ENCODE measurements at places on chromosomes 5 and 9.
A peak's percentile ranks its signal among the peaks of the same experiment; 100 is the strongest.

- DNase-seq: no peak
These were observed 346.8 kb upstream of the NUDT12 start for GRCh38 chr5:103909391-103909790.

- no peak for DNase-seq
These were observed 138.2 kb upstream of the MINAR2 start for GRCh38 chr5:129609710-129610109.

DNA sequence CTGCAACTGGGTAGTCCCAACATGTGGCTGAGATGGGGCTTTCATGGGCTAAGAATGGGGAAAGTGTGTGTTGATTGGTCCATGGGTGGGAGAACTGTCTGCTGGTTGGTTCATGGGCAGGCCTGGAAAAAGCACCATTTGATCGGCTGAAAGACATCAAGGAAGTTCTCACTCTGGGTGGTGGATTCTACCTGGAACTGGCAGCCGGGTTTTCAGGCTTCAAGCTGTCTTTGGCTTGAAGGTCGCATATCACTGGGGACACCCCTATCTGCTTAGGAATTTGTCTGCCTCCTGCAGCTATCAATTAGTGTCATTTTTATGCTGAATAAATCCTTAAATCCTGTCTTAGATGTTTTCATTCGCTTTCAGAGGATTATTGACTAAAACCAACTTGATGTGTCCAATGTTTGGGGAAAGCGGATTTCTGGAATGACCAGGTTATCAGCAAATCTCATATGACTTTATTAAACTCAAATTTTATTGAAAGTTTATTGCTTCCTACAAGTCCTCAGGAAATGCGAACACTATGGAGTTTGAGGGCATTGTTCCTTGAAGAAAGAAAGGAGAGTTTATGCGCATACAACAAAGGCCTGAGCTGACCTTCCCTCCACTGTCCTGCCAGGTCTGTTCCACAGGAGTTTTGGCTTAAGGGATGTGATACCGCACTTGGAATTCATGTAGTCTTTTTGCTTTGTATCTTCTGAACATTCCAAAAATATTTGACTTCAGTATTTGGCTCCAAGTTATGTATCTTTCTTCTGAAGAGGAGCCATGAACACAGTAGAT lies 451.1 kb downstream of the TUSC1 start:
- DNase-seq: no peak

GRCh38 chr9:92506184-92506857 lies 24.0 kb upstream of the ASPN start:
- DNase-seq: no peak

DNA sequence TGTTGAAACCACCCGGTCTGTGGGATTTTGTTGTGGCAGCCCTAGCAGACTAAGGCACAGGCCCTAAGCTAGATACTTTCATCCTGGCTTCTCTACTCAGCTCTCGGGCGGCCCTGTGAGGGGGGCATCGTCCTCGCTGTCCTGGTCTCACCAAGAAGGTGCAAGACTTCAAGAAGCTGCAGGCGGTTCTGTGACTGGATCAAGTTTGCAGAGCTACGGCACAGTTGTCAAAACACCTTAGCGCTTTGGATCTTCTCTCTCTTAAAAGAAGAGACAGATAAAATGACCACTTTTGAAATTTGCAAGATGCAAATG lies 119.4 kb upstream of the PHYKPL start:
- DNase-seq: no peak

DNA sequence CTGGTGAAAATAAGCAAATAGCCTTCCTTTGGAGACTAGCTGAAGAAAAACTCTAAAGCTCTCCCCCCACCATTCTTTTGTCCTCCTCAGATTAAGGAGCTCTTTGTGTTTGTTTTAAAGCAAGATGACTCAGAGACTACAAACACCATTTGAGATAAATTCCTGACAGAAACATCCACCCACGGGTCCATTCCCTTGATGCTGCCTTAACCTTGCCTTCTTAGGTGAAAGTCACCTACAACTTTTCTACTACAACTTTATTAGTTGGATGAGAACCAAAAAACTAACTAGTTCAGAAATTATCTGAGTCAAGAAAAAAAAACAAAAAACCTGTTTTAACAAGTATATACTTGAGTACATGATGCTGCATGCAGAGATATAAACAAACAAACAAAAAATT lies 831.1 kb downstream of the NR2F1-AS1 start:
- DNase-seq: no peak

DNA sequence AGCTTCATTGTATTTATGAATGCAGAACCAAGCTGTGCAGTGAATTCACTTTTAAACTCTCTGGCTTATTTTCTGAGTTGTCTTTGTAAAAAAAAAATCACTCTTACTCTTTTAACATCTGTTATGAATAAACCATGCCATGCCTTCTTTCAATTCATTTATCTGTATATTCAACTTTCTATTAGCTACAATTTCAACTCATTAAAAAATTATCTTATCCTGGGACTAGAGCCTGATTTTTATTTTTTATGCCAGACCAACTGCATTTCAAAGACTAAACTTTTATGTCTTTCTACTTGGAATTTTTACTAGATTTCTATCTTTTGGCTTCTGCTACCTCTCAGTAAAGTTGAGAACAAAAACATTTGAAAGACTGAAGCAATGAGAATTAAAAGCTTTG lies 342.7 kb downstream of the DEPDC1B start:
- DNase-seq: no peak

GRCh38 chr5:171989276-171989675 lies 17.2 kb downstream of the FBXW11 start:
- no peak for DNase-seq

DNA sequence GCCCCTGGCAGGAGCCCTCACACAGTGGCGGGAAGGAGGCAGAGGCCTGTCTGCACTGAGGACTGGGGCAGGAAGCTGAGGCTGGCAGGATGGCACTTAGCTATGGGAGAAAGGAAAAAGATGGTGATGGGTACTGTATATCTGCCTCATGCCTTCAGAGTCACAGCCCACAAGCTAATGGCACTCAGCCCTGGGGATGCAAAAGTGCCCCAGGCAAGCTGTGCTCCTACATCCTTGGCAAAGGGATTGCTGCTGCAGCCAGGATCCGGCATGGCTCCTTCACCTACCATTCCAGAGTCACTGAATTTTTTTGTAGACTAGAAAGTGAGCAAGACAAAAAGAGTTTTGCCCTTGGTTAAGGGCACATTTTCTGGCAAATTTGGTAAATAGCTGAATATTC lies 8.7 kb downstream of the ACSL6 start:
- no peak for DNase-seq

DNA sequence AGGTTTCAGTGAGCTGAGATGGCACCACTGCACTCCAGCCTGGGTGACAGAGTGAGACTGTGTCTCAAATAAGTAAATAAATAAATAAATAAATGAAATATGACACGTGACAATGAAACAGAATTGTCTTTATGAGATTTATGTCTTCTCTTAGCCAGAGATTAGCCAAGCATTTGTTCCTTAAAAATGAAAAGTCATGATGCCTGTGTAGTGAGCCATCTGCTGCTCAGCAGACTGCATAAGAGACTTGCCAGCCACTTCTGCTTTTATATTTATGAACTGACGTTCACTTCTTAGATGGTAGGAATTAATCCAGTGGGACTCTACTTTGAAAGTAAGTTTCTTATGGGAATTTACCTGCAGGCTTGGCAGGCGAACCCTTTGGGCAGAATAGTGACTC lies 227.4 kb downstream of the NR3C1 start:
- no peak for DNase-seq

DNA sequence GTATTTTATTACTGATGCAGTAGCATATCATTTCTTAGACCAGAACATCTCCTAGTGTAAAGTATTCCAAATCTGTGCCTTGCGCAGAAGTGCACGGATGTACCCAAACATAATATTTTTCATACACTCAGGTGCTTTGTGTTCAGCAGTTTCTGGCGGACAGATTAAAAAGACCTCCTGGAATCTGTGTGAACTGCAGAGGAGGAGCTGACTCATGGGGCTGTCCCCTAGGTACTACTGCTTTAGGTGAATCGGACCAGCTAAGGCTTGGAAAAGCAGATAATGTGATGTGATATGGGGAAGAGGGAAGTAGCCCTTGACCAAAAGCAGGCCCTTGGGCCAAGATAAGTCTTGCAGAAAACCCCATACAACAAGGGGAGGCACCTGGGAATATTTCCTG lies 310.1 kb downstream of the PLK2 start:
- no peak for DNase-seq

DNA sequence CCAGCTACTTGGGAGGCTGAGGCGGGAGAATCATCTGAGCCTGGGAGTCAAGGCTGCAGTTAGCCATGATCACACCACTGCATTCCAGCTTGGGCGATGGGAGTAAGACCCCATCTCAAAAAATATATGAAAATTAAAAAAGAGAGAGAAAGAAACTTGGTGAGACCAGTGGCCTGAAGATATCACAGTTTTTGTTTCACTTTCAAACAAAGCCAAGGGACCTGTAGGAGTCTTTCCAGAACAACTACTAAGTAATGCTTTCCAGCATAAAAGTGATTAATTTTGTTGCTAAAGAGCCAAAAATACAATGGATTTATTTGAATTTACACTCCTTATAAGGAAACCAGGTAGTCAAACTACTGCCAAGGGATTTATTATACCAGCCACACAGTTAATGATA lies 23.5 kb downstream of the GKAP1 start:
- no peak for DNase-seq

- DNase-seq: peak; percentile 9
These were observed 2.0 kb downstream of the JMY start for GRCh38 chr5:79237740-79238560.

DNA sequence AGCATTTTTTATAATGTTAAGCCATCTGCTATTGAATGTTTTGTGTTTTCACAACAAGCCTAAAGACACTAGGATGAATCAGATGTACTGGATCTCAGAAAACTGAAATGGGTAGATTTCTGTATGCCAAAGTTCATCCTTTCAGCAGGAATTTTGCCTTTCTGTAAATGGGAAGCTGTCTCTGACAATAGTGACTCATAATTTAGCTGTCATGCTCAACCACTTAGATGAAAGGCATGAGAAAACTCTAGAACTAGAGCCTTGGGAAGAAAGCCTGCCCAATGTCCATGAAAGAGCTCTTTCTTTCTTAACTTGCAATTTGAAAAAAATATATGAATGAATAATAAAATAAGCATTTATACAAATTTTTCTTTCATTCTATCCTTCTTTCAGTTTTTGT lies 616.0 kb upstream of the EDIL3 start:
- no peak for DNase-seq

DNA sequence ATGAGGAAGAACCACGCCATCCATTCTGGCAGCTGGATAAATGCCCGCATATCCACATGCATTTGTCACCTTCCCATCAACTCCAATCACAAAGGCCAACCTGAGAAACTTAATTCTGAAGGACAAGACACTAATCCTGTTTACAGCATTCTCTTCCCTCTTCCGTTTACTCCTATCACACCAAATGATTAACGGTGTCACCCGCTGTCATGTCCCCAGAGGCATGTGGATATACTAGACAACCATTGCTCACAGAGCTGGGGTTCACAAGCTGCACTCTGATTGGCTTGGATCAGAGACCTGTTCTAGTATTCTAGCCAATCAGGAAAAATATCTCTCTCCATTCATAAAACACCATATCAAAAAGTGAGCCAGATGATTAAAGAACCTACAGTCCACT lies 3.6 kb downstream of the MACROH2A1 start:
- DNase-seq: no peak

- no peak for DNase-seq
These were observed 52.8 kb downstream of the AMBP start for GRCh38 chr9:114025196-114025753.

DNA sequence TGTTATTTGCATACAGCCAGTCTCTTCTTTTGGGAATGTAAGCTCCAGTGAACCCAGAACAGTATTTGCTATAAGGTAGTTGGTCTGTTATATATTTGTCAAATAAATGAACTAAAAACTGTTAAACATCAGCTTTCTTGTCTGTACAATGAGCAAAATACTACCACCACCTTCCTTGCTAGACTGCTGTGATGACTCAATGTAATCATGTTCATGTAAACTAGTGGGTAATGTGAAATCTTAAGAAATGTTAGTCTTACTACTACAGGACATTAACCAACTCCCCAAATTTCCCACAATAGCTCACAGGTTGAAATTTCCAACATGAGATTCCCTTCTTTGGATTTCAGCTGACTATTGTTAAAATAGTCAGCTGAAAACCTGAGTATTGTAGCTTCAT lies 176.1 kb downstream of the TRPM3 start:
- DNase-seq: no peak

DNA sequence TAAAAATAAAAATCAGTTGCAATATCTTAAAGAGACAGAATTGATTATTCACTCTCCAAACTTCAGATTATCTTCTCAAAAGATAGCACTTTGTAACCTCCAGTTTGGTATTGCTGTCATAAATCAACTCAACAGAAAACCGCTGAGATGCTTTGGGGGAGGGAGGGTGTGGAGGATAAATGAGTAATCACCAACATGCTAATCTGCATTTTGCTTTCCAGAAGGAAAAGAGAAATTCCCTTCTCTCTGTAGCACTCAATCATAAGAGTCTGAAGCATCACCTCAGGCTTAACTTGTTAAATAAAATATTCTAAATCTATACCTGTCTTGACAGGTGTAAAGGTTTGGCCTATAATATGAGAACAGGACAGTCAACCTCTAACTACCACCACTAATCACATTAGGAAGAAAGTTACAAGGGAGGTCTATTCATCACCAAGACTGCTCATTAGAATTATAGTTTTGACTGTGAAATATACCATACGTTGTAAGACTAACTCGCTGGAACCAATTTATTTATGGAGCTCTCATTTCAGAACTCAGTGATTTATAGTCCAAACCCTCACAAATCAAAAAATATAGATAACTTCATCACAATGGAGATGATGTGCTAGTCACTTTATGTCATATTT lies 89.0 kb downstream of the PIK3R1 start:
- no peak for DNase-seq

- DNase-seq: no peak
These were observed 114.8 kb downstream of the ROR2 start for GRCh38 chr9:91835216-91835615.

GRCh38 chr9:134301387-134302129 lies 24.7 kb upstream of the RXRA start:
- DNase-seq: peak; percentile 31

- no peak for DNase-seq
These were observed 200.1 kb upstream of the DAB2 start for GRCh38 chr5:39624890-39625289.

- no peak for DNase-seq
These were observed 7.2 kb downstream of the GPSM1 start for GRCh38 chr9:136334541-136334940.

- no peak for DNase-seq
These were observed 5.3 kb downstream of the NSA2 start for GRCh38 chr5:74772359-74772758.
